ENCODE measurements at places on chromosomes 6 and 20.

DNA sequence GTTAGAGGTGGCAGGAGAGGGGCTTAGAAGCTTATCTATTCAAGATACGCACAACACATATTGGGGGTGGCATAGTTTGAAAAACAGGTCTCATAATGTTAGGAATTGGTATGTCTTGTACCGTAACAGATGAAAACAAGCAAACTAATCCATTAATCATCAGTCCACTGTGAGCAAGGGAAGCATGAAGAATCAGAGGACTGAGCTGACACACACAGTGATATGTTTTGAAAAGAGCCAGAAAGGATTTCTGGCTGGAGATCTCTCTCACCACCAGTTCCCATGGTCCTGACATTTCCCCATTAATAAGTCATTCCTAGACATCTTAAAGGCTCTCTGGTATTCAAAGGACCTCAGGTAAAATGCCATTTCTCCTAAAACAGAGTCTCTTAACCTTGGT, 158.8 kb upstream of the PHACTR1 start:
- DNase-seq = no peak

- no peak for DNase-seq
Measured at GRCh38 chr6:145836170-145836569, 21.6 kb upstream of the FBXO30 start.

GRCh38 chr6:23420659-23421350, 705.2 kb upstream of the NRSN1 start:
- no peak for DNase-seq

GRCh38 chr6:73045609-73046008, 179.7 kb downstream of the KHDC1L start:
- no peak for DNase-seq

DNA sequence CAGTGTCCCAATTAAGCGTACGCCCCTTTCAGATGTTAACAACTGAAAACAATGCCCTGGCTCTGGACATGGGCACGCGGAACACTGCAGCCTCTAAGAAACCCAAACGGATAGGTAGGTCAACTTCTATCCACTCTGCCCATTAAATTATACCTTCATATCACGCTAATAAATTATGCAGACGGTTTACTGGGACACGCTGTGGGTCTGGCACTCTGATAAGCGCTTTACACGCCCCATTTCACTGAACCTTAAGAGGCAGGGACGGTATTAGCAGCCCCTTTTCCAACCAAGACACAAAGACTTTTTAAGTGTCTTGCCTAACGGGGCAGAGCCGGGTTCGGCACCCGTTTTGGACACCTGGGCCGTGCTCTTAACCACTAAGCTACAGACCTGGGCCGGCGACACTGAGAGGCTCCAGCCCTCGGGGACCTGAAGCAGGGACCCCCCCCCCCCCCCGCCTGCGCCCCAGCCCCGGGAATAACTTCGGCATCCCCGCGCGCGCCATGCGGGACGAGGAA, 744 bp downstream of the STAU1 start:
- no peak for DNase-seq

GRCh38 chr6:139538366-139538765, 163.9 kb upstream of the CITED2 start:
- no peak for DNase-seq

DNA sequence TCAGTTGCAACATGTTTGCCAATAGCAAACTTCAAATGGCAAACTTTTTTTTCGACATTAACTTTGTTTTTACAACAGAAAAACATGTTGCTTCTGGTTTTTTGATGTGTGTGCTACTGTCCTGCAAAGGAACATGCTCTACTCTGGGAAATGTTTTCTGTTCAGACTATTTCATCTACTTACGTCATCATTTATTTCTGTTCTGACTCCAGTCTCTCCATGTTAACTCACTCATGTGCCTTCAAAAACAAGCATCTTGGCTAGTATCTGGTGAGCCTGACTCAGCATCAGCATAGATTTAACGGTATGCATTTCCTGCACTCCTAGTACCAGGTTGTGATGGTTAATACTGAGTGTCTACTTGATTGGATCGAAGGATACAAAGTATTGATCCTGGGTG, 36.1 kb upstream of the MAP7 start:
- no peak for DNase-seq

DNA sequence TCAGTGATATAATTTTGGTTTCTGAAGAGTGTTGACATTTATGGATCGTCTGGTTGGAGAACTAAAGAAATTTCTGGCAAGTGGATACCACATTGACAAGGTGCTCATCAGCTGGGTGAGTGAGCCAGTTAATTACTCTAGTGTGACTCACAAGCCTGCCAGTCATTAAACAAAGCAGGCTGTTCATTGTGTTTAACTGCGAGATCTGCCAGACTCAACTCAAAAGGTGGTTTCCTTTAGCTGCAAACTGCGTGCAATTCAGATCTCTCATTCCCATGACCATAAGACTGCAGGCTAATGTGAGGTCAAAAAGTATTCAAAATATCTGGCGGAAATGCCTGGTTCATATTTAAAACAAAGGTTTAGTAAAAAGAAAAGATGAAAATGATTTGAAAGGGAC, 32.5 kb upstream of the IYD start:
- no peak for DNase-seq

GRCh38 chr20:9498322-9498721, 16.1 kb upstream of the LAMP5 start:
- DNase-seq = no peak

GRCh38 chr6:54700158-54700557, 146.4 kb upstream of the FAM83B start:
- no peak for DNase-seq

GRCh38 chr6:135181333-135182070, 394 bp downstream of the MYB start:
- no peak for DNase-seq

GRCh38 chr6:54188846-54189245, 77.6 kb downstream of the MLIP start:
- no peak for DNase-seq

DNA sequence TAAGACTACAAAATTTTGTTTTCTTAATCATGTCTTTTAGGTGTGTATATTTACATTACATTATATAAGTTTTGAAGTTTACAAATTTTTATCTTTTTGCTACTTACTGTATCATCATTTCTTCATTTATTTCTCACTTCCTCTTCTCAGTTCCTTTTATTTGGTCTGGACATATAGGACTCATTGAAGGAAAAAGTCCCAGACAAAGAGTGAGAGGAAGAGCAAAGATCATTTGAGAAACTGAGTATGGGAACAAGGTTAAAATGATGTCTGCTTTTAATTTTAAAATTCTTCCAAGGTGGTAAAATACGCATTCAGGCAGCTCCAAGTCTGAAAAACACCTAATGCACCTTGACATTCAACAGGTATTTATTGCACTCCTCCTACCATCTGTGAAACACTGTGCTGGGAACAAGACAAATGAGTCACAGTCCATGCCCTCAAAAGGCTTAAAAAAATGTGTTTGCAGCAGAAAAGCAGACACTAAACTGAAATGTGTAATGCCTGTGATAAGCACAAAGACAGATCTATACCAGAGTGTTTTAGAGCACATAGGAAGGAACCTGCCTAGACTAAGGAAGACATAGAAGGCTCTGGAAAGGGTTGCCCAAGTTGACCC, 63.2 kb downstream of the PKIB start:
- DNase-seq = no peak

DNA sequence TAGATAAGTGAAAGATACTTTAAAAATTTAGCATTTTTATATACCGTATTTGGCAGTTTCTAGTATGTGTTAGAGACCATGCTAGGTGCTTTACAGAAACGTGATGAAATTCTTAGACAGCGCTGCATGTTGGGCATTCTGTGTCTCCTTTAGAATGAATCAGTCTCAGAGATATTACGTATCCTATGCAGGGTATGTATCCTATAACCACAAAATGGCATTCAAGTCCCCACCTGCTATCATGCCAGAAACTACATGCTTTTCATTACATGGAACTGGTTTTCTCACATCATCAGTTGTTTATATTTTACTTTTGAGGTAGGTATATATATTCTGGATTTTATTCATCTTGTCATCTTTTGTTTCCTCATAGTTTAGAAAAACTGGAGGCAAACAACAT, 42.3 kb downstream of the PEX7 start:
- DNase-seq = no peak

DNA sequence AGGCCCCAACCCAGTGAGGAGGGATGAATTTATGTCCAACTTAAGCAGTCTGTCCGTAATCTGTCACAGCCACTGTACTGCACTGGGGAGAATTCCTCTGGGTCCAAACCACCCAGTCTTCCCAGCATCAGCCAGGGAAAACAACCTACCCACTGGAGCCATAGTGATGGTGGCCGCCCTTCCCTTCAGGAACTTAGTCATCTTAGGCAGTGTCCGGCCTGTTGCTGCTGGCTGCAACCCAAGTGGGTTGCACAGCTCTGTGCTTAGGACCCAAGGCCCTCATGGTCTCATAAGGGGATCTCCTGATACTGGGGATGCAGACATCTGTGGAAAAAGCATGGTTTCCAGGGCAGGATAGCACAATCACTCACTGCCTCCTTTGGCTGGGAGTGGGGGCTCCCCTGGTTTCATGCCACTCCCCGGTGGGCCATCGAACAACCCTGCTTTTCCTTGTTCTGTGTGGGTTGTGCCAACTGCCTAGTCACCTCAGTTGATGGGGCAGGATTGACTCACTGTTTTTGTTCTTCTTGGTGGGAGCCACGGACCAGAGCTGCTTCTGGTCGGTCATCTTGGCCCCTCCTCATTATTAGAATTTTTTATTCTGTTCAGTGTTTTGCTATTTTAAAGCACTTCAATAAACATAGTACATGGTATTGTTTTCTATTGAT, 591.9 kb downstream of the DOK5 start:
- DNase-seq = no peak

DNA sequence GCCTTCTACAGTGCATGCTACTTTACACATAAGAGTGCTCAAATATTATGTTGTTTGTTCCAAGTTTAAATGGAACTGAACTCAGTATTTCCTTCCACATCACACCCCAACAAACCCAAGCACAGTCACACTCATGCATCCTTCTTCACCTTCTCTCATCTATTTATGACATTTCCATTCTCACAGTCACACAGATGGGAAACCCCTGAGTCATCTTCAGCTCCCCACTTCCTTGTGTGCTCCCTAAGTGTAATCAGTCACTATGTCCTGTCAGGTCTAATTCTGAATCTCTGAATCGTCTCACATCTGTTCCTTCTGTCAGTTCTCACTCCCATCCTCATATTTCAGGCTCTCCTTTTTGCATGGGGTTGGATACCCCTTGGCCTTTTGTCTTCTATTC, 96.0 kb downstream of the RIMS1 start:
- DNase-seq = no peak

DNA sequence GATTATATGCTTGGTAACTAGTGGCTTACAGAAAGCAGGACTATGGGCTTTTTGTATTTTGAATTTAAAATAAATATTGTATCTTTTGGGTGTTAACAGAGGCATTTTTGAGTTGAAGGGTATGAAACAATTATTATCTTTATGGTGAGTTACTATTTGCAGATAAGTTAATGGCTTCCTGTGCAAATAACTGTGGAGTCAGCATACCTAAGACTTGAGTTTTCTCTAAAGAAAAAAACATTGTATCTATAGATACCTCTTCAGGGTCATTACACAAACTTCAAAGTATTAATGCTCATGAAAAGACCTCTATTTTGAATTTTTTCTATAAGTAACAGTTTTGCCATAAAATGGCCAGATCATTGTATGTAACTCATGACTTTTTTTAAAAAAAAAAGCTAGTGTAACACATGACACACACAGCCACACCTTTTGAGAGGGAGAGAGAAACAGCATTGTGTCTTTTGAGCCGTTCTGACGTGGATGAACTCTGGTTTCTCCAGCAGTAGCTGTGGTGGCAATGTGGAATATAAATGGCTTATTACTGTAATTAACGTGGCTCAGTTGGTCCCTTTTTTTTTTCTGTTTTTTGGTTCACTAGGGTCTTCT, 36.3 kb downstream of the PLEKHG1 start:
- no peak for DNase-seq

DNA sequence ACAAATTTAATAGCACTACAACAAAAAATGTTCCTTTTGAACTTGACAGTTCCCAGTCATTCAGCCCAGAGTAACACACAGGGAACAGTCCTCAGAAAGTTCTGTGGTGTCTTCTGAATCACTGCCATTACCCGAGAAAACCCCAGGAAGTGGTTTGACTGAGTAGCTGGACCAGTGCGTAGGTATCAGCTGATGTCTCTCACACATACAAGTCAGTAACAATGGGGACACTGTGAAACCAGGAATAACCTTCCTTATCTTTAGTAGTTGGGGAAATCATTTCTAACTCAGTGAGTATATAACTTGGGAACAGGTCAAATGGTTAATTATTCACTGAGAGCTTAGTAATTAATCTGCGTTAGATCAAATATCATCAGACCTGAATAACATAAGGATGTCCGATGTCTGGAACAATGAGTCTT, 73.1 kb downstream of the HIVEP2 start:
- DNase-seq = peak; percentile 50

DNA sequence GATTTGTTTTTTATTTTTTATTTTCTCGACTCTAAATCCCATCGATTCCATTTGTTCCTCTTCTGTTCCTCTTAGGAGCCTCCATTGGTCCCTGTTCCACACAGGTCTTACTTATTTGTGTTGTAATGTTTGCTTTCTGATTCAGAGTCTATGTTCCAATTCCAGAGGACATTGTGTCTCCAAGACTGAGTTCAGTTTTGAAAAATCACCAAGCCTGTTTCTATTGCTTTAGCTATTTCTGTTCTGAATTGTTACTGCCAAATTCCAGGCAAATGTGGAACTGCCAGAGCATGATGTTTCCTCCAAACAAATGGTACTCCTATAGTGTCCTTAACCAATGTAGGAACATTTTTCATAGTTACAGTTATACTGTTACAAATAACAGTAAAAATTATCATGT, 270.9 kb upstream of the SPTLC3 start:
- DNase-seq = no peak

- DNase-seq = no peak
Measured at GRCh38 chr6:39553860-39554802, 171.1 kb downstream of the KIF6 start.

DNA sequence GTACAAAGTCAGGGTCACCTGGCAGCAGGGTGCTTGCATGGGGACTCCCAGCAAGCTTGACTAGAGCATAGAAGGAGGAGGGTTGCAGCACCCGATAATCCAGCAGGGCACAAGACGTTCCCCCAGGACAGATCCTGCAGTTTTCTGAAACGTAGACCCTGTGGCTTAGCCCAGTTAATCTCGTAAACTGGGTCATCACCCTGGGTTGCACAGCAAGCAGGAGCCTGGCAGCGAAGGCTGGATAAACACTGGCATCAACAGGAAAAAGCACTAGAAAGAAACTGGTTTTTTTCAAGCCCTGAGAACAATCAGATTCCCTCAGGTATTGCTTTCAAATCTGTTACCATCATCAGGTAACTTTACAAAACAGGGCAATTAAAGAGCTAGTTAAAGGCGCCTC, 92.6 kb downstream of the PDE7B start:
- no peak for DNase-seq

All from stimulated activated naive CD4-positive, alpha-beta T cell treated with Interleukin-2 at 50 U/mL for 16 hours (primary cell).